Epithelial cell of proximal tubule (primary cell): ENCODE measurements at places on chromosomes 3 and 15. TPM values are rescaled to one million over a fixed set of nuclear protein-coding genes. Genes with fewer than 3 reads are reported as not detected.

- no peak for DNase-seq
Observed at GRCh38 chr3:157129803-157130466, 30.0 kb downstream of the CCNL1 start.

DNA sequence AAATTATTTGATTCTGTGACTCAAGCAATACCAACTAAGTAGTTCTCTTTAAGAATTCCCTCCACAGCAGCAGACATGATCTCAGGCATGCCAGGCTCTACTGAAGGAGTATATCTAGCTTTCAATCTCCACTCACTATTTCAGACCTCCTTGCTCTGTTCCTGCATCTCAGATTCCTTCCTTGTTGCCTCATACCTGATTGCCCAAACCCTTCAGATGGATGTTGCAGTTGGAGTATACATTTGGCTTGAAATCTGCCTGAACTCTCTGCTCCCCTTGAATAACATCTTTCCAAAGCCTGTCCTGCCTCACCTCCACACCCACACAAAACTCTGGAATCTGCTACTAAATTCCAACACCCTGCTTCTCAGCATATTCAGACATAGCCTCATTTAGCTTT, 19.8 kb upstream of the TM4SF4 start:
- DNase-seq: no peak

DNA sequence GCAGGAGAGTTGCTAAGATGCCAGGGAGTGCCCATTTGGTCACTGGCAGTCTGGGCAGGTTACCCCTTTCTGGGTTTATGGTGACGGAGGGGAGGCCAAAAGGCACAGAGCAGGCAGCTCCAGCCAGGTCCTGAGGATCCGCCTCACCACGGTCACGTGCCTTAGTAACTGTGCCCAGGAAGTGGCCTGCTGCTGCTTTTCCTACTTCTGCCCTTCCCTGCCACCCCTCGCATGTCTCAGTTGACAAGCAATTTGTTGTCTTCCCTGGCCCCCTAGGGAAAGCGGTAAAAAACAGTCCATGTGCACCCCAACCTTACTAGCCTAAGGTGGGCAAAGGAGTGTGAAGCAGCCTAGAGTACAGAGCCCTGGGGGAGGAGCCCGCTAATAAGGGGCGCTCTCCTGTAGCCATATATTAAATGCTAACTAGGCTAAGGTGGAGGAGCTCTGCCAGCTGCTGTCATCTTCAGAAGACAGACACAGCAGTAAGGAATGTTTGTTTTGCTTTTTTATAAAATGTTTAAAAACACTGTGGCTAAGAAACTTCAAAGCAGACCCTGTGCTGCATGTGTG, 9.1 kb upstream of the LIPH start:
- DNase-seq: no peak

GRCh38 chr3:183638101-183638852, 2.9 kb downstream of the KLHL24 start:
- no peak for DNase-seq

DNA sequence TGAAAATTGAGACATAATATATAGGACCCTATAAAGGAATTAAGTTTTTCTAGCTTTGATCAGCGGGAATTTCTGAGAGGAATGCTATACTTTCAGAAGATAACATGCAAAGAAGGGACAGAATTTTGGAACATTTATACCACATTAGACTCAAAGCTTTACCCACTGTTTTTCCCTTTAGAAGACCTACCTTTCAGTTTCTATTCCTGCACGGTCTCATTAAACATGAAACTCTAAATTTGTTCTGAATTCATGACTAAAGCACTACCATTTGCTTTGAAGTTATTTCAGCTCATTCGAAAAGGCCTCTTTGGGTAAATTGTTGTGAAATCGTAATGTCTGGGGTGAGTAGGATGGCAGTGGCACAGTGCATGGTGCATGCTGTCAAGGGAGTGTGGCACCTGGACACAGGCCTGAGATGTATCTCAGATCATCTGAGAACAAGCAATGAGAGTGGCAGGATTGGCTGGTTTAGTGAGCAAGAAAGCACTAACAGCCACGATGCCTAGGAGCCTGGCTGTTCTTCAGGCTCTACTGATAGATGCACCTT, 42.5 kb downstream of the CHCHD4 start:
- no peak for DNase-seq

DNA sequence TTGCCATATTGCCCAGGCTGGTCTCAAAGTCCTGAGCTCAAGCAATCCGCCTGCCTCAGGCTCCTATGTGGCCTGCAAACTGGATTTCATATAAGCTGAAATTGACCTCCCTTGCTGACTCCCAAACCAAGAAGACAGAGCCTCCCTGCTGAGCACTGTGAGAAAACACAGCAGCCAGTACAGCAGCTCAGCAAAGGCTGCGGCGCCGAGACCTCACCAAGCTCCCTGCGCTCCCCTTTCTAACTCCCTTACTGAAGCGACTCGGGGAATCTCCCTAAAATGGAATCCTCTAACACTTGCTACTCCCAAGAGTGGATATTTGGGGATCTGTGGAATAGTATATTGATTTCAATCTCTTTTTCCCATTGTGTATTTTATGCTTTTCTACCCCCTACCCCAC, 34.6 kb downstream of the MUC20 start:
- no peak for DNase-seq

- DNase-seq: no peak
Observed at GRCh38 chr3:49222002-49222401, 50.6 kb downstream of the KLHDC8B start.

DNA sequence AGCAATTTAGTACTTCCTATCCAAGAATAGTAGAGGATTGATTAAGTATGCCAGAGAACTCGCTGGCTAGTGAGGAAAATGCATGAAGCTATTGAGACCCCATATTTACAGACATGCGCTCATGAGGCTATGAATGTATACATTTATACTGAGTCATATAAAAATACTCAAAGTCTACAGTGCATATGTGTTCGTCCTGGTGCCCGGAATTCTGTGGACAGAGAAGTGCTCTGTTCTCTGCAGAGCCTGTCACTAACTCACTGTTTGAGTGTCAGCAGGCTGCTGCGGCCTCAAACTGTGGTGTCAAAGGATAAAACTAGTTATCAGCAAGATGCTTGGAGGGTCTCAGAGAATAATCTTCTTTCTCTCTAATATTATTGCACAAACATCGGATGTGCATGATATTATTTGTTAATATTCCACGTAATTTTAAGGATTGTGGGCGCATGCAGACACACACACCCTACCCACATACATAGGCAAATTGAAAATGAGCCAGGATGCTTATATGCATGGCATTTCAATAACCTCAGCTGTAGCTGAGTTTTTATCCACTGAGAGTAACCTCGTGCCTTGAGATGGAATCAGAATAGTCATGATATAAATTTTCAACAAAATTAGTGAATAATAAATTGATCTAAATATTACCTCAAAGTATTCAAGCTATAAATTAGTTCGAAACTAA, 50.0 kb upstream of the TSC22D2 start:
- DNase-seq: no peak

GRCh38 chr3:39590806-39591205, 123.3 kb downstream of the MOBP start:
- DNase-seq: no peak

DNA sequence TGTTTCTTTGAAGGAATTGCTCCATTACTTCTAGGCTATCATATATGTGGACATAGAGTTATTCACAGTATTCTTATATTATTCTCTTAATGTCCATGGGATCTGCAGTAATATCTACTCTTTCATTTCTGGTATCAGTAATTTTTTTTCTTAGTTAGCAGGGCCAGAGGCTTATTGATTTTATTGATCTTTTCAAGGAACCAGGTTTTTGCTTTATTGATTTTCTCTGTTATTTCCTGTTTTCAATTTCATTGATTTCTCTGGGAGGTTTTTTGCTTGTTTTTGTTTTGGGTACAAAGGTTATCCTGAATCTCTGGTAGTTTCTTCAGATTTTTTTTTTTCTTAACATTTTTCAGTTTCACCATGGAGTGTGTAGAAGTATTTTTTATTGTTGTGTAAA, 60.1 kb upstream of the AP4E1 start:
- no peak for DNase-seq

- no peak for DNase-seq
Observed at GRCh38 chr3:48548729-48549705, 7.6 kb downstream of the PFKFB4 start.

Gene TNNC1
- total RNA-seq: 0.51 and 0.58 TPM in 2 replicates

Gene GPR176
- total RNA-seq: 32.1 and 35.4 TPM in 2 replicates

Gene CEP19
- 1.2 and 1.7 TPM in 2 replicates for total RNA-seq
